Stimulated activated CD4-positive, alpha-beta T cell treated with anti-CD3 and anti-CD28 coated beads, Interleukin-15, amount 100 ng/mL, for 1 hour (primary cell): ENCODE measurements at places on chromosomes 13 and 19.

DNA sequence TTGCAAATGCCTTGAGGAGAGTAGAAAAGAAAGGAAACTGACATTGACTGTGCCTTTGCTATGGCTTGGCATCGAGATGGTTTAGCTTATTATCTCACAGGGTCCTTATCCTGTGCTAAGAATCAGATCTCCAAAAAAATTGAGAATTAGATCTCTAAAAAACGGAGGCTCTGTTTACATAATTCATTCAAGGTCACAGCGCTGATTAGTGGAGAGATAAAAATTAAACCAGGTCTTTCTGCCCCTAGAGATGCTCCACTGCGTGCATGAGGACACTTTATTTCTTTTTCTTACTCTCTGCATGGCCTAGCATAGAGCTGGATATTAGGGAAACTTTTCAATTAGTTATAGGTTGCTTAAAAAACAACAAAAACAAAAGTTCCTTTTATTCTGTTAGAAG is 17.3 kb downstream of the LRCH1 start:
- no peak for DNase-seq

DNA sequence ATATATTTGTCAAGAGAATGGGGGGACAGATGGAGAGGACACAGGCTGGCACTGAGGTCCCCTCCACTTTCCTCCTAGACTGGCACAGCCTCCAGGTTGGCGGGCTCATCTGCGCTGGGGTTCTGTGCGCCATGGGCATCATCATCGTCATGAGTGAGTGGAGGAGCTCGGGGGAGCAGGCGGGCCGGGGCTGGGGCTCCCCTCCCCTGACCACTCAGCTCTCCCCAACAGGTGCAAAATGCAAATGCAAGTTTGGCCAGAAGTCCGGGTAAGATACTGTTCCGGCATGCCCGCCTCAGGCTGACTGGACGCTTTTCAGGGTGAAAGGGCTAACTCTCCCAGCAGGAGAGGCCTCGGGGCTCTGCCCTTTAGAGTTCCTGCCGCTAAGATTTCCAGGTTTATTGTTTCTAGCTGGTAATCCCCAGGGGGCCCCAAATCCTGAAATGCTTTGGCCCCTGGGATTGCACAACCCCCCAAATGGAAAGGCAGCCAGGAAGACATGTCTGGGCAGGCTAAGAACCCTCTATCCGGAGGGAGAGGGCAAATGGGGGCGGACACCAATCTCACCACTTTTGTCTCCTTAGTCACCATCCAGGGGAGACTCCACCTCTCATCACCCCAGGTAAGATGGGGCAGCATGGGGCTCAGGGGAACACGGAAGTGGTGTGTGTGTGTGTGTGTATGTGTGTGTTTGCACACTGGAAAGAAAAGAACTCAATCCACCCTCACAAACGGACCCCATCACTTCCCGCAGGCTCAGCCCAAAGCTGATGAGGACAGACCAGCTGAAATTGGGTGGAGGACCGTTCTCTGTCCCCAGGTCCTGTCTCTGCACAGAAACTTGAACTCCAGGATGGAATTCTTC is 7.3 kb downstream of the FXYD3 start:
- DNase-seq: no peak

GRCh38 chr13:113927661-113928581 is 46.0 kb downstream of the C13orf46 start:
- DNase-seq: no peak

DNA sequence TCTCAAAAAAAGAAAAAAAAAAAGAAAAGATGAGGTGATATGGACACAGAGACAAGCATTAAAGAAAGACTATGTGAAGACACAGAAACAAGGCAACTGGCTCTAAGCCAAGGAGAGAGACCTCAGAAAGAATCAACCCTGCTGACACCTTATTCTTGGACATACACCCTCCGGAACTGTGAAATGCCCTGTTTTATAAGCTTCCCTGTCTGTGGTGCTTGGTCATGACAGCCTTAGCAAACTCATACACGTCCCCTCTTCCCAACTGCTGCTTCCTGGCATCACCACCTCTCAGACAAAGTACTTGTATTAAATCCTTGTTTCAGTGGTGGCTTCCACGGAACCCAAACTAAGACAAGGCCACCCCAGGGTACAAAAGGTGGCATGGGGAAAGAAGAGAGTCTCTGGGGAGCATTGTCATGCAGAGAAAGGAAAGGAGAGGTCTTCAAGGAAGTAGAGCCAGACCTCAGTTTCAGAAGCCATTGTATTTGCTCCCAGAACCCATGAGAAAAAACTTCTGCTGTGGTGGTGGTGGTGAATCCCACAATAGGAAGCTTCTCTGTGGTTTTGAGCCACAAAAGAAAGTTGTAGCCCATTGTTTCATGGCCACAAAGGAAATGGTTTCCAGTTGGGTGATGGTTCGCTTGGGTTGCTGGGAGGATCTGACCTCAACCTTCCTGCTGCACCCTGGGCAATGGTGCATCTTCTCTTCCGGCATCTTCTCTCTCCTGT is 16.3 kb upstream of the TSPAN16 start:
- no peak for DNase-seq

GRCh38 chr13:31742097-31742734 is 2.9 kb downstream of the RXFP2 start:
- DNase-seq: peak; percentile 5

GRCh38 chr19:33960566-33960965 is 163.9 kb downstream of the KCTD15 start:
- DNase-seq: no peak

DNA sequence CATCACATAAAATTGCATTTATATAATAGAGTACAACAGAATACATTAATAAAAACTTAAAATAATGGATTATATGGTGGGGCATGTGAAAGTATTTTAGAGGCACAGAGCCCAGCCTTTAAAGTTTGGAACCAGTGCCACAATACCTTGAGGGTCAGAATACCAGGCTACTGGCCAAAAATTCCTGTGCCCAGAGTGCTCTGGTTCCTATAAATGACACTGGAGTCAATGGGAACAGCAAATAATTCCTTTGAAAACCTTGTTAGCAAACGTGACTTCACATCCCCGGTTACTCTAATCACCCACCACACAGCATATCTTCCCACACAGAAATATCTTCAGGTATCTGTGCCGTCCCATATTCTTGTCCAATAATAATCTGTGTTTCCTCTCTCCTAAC is 1242.6 kb downstream of the DIAPH3 start:
- DNase-seq: no peak

DNA sequence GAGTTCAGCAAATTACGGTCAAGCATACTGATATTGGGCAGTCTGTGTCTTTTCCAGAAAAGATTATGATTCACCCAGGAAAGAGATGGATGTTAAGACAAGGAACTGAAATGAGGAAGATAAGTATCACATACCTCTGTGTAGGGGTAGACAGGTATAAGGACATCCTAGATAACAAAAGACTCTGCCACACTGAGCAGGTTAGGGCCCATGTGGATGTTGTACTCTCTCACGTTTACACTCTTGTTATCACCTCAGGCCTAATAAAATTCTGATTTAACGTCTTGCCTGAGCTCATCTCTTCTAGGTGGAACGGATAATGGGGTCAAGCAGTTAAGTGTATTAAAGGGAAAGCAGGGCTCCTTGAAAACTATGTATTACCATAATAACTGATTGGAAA is 2480.8 kb downstream of the PCDH9 start:
- no peak for DNase-seq

- no peak for DNase-seq
These were observed 13.8 kb downstream of the YJU2 start for GRCh38 chr19:4260613-4261191.

DNA sequence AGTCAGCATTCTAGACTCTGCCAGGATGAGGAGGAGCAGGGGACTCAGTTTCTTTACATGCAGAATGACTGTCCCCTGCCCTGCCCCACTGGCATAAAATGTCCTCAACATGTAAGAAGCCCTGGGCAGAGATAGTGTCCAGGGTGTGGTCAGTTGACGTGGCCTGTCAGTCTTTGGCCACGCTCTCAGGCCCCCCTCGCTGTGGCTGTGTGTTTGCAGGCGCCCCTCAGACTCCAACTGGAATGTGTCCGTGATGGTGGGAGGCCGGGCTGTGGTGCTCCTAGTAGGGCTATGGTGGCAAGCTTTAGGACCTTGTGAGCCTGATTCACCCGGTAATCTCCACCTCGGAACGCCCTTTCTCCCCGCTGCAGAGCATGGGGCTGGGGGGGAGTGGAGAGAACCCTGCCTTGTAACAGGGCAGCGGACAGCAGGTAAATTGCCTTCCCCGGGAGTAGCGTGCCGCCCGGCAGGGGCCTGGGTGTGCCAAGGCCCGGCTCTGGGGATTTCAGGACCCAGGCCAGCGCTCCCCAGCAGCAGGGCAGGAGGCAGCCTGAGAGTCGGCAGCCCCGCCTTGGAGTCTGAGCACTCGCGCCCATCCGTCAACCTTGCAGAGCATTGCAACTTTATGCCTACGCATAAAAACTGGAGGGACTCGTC is 62.3 kb downstream of the CHST8 start:
- DNase-seq: no peak

- DNase-seq: no peak
These were observed 102.6 kb downstream of the DOCK9 start for GRCh38 chr13:98875146-98875729.

DNA sequence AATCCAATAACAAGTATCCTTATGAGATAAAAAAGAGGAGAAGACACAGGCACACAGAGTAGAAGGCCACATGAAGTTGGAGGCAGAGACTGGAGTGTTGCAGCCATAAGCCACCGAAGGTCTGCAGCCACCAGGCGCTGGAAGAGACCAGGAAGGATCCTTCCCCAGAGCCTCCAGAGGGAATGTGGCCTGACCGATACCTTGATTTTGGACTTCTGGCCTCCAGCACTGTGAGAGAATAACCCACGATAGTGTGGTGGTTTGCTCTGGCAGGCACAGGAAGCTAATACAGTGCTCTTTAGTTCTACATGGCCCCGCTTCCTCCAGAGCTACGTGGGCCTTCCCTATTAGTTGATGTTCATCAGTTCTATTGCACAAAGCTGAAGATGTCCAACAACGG is 15.3 kb upstream of the SULT2A1 start:
- DNase-seq: no peak

GRCh38 chr13:87207280-87208003 is 463.7 kb upstream of the SLITRK5 start:
- no peak for DNase-seq

DNA sequence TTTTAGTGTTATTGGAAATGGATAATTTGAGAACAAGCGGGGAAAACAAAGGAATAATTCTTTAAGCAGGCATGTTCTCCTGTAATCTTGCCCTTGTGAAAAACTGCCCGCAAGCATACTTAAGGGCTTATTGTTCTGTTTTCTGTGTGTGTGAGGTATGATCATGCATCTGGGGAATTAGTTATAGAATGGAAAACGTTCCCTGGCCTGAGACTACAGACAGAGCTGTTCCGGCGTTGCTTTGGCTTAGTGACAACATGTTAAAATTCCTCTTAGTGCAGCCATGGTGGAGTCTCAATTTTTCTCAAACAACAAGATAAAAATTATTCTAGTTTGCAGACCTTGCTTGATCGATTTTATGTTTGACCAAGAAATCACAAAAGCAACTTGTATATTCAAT is 560.2 kb upstream of the SPRY2 start:
- DNase-seq: no peak

DNA sequence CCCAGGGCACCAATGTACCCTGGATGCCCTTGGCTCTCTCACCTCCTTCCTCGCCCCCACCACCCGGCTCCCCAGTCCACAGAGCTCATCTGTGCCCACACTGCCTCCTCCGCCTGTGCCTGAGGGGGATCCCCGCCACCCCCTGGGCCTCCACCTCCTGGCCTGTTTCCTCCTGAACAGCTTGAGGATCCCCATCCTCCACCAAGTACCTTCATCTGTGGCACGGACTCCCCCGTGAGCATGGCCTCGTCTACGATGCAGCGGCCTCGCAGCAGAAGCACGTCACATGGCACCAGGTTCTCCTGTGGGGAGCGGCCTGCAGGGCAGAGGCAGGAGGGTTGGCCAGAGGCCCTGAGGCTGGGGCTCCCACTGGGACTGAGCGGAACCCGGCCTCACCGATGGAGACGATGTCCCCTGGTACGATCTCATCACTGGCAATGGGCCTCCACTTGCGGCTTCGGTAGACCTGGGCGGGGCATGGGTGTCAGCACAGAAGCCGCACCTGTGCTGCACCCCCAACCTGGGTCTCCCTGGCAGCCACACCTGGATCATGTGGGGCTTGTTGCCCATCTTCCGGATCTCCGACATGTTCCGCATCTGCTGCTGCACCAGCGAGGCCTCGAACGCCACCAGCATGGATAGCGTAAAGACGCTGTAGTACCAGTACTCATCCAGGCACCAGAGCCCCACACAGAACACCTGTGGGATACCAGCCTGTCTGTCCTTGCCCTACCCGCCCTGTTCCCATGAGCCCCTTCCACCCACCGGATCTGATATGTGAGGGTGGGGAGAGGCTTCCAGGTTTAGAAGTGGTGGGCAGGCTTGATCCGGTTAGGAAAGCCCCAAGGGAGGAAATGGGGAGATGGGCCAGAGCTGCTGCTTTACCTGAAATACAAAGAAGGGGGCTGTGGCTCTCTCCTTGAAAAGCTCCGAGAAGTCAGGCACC is 6.8 kb downstream of the ATP13A1 start:
- DNase-seq: no peak
